Fibroblast of lung (primary cell): ENCODE measurements at places on chromosomes 6 and 20. TPM values are rescaled to one million over a fixed set of nuclear protein-coding genes. Genes with fewer than 3 reads are reported as not detected.

CDH26 gene
- polyA plus RNA-seq = 0.05 and 0.12 TPM in 2 replicates

GRCh38 chr6:134766497-134766896 lies 183.4 kb downstream of the ALDH8A1 start:
- no peak for DNase-seq

- DNase-seq = no peak
Measured at GRCh38 chr6:20778912-20779311, 244.7 kb downstream of the CDKAL1 start.

DNA sequence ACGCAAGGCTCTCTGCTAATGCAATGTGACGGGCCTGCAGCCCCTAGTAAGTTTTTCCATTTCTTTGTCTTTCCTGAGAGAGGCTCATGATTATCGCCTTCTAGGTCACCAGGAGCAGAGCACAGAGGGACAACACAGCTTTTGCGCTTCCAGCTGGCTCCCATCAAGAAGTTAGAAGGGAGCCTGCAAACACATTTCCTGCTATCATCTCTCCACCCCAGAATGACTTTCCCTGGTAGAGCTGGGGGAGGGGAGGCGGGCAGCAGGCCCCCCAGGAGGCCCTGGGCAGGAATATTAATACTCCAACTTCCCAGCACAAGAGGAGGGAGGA lies 35.7 kb upstream of the CCDC167 start:
- DNase-seq = no peak

GRCh38 chr6:136587527-136587926 lies 37.3 kb upstream of the MAP7 start:
- DNase-seq = peak; percentile 46

GRCh38 chr6:36920049-36920448 lies 34.3 kb downstream of the C6orf89 start:
- DNase-seq = no peak
